Activated CD4-positive, CD25-positive, alpha-beta regulatory T cell treated with anti-CD3 and anti-CD28 coated beads, Interleukin-2, amount 50 U/mL, for 72 hours (primary cell): ENCODE measurements at places on chromosomes 6 and 20.

GRCh38 chr6:149095842-149096241 is 221.7 kb upstream of the TAB2 start:
- DNase-seq, result no peak

GRCh38 chr6:143270026-143270425 is 180.5 kb downstream of the ADAT2 start:
- no peak for DNase-seq

- no peak for DNase-seq
Measured at GRCh38 chr6:107704347-107705013, 119.6 kb downstream of the SCML4 start.

DNA sequence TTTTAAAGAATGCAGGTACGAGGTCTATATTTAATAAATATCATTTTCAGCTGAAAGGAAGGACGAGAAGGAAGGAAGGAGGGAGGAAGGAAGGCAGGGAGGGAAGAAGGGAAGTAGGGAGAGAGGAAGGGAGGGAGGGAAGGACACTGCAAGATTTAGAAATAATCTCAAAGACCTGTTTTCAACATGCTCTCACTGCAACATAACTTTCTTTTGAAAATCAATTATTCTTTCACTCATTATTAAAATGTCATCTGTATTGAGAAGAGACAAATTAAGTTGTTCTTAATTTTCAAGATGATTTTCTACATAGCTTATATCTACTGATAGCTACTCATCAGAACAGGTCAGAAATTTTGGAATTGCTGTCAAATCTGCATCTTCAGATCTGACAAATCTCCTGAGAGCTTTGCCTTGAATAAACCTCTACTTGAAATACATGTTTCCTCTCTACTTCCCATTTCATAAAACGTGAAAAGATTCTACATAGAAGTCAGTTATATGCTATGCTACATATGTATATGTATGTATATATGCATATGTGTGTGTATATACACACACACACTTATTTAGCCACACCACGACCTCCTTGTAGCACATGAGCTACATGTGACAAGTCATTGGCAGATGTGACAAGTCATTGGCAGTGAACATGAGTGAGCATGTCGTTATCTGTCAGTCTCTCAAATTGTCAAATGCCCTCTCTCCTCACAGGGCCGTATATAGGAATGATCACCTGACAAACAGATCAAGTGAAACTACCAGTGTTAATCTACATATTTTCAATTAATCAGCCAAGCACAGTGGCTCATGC is 241.6 kb downstream of the LY86 start:
- DNase-seq, result no peak

GRCh38 chr6:25454136-25454535 is 175.0 kb downstream of the CARMIL1 start:
- no peak for DNase-seq

- no peak for DNase-seq
Measured at GRCh38 chr6:163526346-163526745, 111.8 kb downstream of the QKI start.

- DNase-seq, result no peak
Measured at GRCh38 chr20:32538526-32538939, 46.6 kb downstream of the NOL4L start.

DNA sequence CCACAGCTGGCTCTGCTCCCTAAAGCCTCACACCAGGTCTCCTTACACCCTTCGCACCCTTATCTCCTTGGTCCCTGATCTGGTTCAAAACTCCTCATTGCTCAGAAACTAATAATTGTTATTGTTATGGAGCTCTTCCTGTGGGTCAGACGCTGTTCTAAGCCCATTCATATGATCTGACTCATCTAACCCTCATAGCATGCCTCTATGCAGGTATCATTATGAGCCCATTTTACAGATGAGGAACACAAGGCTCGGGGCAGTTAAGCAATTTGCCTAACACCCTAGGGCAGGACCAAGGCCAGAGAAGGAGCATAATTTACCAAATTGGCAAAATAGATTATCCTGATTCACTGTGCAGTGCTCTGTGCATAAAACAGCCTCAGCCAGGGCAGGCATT is 51.8 kb upstream of the CCDC167 start:
- no peak for DNase-seq

DNA sequence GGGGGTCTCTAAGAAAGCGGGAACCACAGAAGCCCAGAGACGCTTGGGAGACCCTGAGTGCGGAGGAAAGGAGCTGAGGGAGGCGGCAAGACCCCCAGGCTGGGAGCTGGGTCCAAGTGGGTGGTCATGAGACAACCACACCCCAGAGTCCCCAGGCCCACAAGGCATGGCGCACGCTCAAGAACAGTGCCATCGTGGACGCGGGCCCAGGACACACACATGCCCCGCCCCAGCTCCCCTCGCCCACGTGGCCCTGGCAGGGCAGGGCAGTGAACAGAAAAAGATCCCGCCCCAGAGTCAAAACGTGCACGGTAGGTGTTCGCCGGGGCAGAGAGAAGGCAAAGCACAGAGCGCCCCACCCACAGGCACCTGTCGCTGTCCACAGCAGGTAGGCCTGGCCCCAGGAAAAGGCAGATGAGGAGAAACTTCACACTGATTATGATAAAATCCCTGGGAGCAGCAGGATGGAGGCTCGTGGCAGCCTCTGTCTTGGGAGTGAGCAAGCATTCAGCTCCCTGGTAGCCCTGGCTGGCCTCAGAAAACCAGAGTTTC is 50.0 kb downstream of the BPIFB1 start:
- no peak for DNase-seq

DNA sequence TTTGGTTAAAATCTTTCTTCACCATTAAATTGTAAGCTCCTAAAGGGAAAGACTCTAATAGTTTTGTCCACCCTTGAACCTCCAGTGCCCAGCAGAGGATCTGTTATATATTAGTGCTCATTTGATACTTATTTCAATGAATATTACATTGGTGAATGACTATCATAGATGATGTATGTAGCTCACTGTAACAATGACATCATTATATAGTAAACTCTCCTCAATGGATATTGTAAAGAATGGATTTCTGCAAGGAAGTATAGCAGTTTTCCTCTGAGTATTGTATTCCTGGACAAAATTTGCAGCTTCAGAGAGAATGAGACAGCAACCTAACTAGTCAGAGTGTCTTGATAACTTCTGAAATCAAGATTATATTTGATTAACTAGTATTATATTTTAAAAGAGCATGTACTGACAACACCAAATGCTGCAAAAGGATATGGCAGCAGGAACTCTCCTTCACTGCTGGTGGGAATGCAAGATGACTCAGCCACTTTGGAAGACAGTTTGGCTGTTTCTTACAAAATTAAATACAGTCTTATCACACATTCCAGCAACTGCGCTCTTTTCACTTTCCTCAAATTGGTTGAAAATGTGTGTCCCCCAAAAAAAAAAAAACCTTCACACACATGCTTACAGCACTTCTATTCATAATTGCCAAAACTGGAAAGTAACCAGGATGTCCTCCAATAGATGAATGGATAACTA is 189.8 kb upstream of the OPRM1 start:
- no peak for DNase-seq

- no peak for DNase-seq
Measured at GRCh38 chr6:161138543-161139303, 135.1 kb downstream of the AGPAT4 start.

GRCh38 chr20:9588706-9589105 is 74.3 kb downstream of the LAMP5 start:
- no peak for DNase-seq

DNA sequence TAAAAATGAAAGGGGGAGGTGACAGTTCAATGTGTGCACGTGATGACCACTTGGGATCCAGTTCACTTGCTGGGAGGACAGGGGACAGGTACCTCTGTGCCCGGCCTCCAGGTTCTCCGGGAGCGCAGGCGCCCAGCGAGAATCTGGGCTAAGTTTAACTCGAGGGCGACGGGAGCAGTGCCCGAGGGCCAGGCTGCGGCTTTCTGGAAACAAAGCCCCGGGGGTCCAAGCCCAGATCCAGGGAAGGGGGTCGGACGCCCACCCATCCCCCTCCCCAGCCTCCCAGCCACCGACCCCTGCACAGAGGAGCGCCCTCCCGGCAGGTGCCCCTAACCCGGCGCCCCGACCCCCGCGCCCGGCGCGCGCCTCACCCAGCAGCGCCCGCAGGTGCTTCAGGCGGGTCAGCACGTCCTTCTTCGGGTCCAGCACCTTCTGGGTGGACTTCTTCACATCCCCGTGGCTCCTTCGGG is 405 bp downstream of the RALGAPA2 start:
- DNase-seq, result no peak

DNA sequence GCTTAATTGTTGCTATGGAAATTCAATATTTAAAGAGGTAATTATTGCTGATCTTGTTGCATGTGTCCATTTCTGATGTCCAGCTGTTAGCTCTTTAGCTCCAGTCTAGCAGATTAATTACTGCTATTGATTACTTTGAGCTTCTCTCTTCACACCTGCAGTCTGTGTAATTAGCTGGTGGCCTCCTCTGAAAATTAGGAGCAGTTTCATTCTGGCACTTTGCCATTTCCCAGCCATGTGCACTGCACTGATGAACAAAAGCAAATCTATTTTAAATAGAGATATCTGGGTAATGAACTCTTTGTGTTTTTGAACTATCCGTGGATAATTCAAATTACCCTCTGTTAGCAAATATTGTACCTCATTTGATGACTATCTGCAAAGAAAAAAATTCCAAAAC is 275.9 kb downstream of the RNF144B start:
- no peak for DNase-seq

- DNase-seq, result no peak
Measured at GRCh38 chr6:80676386-80676785, 569.9 kb downstream of the BCKDHB start.

- DNase-seq, result no peak
Measured at GRCh38 chr20:31580706-31581105, 24.4 kb upstream of the ID1 start.

DNA sequence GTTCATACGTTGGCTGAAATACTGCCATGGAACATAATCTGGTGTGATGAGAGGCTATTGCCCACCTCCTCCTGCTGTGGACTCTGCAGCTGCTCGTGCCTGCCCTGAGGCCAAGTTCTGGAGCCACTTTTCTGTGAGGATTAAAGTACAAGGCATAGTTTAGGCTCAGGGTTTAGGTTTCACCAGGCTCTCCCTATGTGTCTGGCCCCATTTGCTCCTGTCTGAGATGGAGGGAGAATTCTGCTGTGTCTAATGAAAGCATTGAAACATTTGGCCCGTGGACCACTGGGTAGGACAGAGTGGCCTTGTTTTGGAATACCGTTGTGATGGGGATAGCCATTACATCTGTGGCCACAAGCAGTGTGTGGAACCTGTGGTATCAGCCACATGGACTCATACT is 5.9 kb downstream of the WRNIP1 start:
- no peak for DNase-seq

DNA sequence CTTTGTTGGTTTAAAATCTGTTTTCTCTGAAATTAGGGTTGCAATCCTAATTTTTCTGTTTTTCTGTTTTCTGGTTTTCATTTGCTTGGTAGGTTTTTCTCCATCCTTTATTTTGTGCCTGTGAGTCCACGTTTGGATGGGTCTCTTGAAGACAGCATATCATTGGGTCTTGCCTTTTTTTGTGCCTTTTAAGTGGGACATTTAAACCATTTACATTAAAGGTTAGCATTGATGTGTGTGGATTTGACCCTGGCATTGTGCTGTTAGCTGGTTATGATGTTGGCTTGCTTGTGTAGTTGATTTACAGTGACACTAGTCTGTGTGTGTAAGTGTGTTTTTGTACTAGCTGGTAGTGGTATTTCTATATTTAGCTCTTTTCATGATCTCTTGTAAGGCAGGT is 28.0 kb upstream of the CST5 start:
- DNase-seq, result no peak

DNA sequence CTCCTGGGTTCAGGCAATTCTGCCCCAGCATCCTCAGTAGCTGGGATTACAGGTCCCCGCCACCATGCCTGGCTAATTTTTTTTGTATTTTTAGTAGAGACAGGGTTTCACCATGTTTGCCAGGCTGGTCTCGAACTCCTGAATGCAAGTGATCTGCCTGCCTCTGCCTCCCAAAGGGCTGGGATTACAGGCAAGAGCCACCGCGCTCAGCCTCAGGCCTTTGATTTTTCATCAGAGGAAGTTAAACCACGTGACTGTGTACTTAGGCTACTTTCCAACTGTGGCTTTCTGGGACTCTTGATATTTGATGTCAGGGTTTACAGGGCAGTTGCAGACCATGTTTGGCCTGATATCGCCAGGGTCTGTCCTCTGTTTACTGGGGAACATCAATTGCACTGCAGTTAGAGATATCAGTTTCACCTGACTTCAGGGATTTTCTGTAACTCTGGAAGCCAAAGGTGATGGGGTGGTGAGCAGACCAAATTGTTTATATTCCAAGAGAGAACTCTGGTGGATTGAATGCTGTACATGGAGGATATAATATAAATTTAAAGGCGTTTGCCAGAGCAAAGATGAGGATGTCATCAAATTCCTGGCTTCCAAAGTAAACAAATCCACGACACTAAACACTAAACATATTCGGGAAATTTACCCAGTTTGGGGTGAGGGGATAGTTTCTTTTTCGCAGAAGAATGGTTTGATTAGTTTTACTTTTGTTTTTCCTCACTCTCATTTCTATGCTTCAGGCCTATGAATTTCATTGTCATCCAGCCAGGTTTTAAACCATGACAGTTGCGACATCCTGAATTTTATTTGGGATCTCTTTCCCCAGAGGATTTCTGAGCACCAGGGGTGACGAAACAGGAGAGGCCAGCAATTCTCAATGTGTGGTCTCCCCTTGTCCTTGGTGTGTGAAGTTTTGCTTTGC is 4.2 kb downstream of the PSMF1 start:
- no peak for DNase-seq

DNA sequence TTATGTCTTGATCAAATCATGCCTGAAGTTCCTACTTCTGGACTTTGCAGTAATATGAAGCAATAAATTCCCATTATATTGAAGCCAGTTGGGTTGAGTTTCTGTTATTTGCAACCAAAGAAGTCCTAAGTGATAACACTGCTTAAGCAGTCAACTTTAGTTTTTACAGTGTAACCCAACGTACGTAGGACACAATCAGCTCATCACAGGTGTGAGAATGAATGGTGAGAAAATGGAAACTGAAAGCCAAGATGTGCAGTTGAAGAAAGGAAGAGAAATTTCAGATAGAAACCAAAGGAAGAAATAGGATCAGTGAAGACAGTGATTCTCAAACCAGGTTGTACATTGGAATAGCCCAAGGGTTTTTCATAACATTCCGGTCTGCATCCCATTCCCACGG is 211.4 kb upstream of the ZFP64 start:
- no peak for DNase-seq

DNA sequence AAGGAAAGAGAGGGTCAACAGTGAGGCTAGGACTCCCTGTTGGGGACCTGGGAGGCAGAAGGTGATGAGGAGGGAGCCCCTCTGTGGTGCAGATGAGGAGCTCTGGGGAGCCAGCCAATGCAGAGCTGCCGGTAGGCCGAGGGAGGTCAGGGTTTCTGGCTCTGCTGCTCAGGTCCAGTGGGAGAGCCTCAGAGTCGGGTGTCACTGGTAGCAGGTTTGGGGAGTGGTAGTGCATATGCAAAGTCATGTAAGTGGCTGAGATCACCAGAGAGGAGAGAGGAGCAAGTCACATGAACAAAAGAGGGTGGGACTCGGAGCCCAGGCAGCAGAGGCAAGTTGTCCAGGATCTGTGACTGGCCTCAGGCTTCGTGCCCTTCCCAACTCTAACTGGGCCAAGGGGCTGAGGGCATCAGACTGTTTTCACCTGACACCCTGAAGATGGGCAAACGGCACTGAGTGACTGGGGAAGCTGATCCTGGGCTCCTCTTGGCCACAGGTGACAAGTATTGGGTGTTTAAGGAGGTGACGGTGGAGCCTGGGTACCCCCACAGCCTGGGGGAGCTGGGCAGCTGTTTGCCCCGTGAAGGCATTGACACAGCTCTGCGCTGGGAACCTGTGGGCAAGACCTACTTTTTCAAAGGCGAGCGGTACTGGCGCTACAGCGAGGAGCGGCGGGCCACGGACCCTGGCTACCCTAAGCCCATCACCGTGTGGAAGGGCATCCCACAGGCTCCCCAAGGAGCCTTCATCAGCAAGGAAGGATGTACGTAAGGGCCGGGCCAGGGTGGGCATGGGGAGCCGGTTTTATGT is 6.6 kb downstream of the MMP24OS start:
- DNase-seq, result no peak
